MCF 10A (cell line): ENCODE measurements at places on chromosomes 7 and 10. TPM values are rescaled to one million over a fixed set of nuclear protein-coding genes. Genes with fewer than 3 reads are reported as not detected.

- DNase-seq: no peak
These were observed 300.5 kb upstream of the ZMIZ1 start for GRCh38 chr10:78768041-78768835.

DNA sequence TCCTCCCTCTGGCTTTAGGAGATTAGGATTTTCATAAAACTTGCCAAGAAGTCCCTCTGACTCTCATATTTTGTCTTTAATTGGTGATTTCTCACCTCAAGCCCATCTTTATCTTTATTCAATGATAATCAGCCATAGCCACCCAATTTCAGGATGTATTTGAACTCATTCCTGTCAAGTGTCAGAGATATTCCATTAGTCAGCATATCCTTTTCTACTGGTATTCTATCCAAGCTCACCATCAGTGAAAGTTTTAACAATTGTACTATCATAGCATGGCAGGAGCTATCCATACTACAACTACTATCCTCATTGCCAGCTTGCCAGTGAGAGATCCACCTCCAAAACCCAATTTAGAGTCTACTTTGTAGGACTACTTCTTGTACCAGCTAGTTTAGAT lies 114.6 kb downstream of the GNAI1 start:
- DNase-seq: no peak

DNA sequence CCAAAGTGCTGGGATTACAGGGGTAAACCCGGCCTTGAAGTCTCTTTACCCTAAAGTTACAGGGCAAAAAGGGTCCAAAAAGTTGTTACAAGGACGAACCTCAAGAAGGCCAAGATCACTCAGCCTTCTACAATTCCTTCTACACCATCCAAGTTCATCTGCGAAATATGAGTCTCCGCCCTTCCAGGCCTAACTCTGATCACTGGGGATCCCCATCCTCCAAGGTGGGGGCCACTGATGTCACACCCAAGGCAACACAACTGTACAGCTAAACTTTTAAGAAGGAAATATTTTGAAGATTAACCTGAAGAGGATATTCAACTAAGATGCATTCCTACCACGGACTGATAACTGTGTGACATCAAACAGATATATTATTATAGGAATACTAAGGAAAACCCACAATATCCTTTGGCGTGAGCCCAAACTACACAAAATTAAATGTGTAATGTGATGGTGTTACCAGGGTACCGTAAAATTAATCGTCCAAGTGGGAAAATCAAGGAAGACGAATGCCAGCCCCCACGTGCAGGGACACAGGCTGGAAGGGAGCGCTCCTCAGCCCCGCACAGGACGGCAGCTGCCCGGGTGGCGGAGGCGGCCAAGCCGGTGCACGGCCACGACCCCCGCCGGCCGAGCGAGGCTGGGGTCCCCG lies 1.0 kb downstream of the PAXIP1 start:
- DNase-seq: peak; percentile 8

DNA sequence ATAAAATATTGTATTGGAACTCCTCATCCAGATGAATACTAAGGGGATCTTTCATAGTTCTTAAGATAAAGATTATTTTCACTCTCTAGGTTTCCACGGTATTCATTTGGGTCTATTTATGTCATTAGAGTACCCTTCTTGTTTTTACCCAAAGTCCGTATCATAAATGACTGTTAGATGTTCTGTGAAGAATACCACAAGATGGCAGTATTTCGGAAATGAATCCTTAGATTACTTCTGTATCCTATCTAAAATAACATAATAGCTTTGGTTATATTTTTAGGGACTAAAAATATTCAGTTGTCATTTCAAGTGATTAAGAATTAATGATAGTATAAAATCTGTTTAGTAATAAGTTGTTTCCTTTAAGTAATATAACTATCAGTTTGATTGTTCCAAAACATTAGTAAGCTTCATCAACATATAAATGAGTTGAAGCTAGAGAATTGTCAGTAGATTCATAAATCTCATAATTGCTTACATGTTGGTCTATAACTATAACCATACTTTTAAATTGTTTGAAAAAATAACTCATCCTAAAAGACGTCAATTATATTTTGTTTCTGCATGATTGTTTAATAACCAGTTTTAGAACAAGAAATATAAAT lies 337.5 kb upstream of the KCND2 start:
- DNase-seq: peak; percentile 46

DNA sequence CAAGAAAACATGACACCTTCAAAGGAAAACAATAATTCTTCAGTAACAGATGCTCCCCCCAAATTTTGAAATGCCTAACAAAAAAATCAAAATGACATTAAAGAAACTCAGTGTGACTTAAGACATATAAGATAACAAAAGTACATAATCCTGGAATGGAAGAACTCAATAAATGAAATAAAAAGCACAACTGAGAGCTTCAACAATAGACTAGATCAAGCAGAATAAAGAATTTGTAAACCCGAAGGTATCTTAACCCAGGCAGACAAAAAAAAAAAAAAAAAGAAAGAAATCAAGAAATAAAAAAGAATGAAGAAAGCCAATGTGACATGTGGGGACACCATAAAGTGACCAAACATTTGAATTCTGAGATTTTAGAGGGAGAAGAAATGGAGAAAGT lies 27.7 kb upstream of the LRRD1 start:
- no peak for DNase-seq

DNA sequence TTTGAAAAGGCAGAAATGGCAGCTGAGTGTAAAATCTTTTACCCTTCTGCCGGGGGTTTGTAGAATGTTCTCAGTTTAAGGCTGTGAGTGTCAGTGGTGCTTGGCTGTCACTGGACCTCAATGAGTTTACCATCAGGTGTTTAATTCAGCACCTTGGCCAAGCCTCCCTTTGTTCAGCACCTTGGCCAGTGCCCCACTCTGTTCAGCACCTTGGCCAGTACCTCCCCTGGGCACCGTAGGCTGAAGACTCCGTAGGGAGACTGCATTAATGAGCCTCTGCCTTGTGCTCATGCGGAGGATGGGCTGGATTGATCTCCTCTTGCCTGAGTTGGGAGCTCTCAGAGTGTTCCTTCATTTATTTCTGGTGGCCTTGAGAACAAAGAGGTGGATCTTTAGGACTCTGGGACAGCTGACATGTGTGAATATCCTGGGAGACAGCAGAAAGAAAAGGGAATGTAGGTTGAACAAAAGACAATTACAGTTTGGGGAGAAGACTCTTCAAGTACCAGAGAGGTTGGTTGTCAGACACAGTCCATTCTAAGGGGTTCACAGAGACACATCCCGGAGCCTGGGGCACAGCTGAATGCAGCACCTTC lies 1.6 kb downstream of the FAM24A start:
- DNase-seq: peak; percentile 70

GRCh38 chr7:88477976-88478375 lies 171.3 kb upstream of the STEAP4 start:
- no peak for DNase-seq

GRCh38 chr7:116153050-116153449 lies 57.3 kb upstream of the TES start:
- DNase-seq: no peak

- peak; percentile 65 for DNase-seq
These were observed 35.7 kb downstream of the P4HA1 start for GRCh38 chr10:73060738-73061635.

DNA sequence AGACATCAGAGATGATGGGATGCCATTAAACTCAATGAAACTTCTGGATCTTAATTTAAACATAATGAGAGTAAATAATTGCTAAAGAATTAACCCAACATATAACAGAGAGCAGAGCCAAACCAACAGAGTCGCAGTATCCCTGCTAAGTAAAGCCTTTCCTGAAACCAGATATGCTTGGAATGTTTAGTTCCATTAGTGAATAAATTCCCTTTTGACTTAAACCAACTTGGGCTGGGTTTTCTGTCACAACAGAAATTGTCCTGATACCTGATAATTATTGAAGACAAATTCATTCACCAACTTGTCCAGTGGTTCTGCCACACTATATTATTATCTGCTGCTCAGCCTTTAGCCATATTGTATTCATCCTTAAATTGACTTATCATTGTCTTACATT lies 286.7 kb downstream of the FZD1 start:
- no peak for DNase-seq

GRCh38 chr10:13271552-13272163 lies 28.2 kb downstream of the PHYH start:
- DNase-seq: peak; percentile 39

DNA sequence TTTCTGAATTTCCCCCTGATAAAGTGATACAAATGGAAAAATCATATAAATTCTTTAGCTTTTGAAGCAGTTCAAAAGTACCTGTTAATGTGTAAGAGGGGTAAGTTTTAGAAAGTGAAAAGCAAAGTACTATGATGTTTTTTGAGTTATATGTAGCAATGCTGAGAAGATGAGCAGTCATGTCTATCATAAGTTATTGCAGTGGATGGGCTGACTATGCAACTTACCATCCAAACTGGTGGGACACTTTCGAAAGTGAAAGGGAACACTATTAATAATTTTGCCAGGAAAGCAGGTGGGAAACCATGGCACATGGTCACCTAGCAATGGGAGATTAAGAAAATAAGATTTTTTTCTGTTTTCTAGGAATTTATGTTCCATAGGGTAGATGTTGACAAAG lies 4.1 kb downstream of the MINPP1 start:
- DNase-seq: no peak

DNA sequence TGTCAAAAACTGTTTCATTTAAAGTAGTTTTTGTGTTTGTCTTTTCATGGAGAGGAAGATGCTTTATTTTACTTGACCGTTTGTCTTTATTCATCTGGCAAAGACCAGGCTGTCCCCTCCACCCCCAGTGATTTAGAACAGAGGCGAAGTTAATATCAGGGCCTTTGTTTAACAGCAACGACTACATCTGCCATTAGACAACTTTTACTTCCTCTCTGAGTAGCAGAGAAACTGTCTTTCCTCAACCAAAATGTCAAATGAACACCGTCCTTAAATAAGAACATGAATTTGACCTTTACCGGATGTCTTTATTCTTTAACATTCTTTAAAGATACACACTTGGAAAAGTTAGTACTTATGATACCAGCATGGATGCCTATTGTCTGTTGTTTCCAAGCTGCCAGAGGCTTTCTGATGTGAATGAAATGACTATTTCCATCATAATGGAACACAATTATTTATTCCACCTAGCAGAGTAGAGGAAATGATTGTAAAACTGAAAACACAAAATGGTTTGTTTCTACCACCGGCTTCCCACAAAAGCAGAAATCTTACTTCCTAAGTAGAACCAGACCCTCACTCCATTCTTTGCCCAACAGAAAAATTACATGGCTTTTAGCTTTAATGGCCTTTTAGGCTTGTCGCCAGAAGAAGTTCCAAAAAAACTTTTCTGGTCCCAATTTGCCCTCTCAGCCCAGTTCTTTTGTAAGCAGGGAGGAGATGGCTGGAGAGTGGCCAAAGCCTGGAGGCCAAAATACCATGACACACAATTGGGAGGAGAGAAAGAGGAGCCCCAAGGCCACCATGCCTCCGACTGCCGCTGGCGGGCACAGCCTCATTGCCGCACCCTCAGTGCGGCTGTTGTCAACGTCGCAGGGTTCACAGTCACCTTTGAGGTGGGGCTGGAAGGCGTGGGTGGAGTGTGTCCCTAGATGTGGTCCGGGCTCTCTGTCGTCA lies 168.5 kb downstream of the TEX36 start:
- peak; percentile 62 for DNase-seq

GRCh38 chr7:141359740-141360415 lies 191.3 kb upstream of the AGK start:
- no peak for DNase-seq

GRCh38 chr7:141362580-141363435 lies 188.4 kb upstream of the AGK start:
- DNase-seq: peak; percentile 81

- DNase-seq: no peak
These were observed 139.8 kb downstream of the GRID1 start for GRCh38 chr10:86226781-86227201.

- no peak for DNase-seq
These were observed 49.1 kb downstream of the SLC37A3 start for GRCh38 chr7:140349144-140349771.

DNA sequence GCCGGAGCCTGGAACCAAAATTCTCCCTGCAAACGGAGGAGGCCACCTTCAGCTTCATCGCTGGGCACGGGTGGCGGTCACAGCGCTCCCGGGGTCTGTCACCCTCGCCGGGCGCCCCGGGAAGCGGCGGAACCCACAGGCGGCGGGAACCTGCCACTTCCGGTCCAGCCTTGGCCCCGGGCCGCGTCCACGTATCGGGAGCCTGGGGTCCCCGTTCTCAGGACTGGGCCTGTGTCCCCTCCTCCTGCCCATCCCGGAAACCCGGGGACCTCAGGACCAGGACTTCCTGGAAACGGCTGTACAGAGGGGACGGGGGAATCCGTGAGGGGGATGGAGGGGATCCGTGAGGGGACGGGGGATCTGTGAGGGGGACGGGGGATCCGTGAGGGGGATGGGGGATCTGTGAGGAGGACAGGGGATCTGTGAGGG lies 25.4 kb downstream of the PDGFA start:
- DNase-seq: no peak

DNA sequence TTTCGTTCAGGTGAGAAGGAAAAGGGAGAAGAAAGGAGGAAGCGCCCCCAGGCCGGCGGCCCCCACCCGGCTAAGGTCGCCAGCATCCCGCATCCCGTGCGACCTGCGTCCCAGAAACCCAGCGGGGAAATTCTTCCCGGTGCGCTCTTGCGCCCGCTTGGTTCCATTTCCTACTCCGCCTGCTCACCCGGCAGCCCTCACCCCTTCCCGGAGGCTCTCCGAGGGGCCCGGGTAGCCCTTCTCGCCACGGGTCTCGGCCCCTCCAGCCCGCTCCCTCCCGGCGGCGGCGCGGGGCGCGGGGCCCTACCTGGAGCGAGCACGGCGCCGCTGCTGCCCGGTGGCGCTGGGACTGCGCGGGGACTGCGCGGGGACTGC lies at the start of gene PRKCQ:
TSS of gene PRKCQ (minus strand) at position 373 of the 375 bp plus-strand sequence. CDS start 65,141 bp downstream, outside the sequence.
- DNase-seq: peak; percentile 17

GRCh38 chr10:5965266-5965665 lies 12.1 kb downstream of the IL15RA start:
- no peak for DNase-seq

DNA sequence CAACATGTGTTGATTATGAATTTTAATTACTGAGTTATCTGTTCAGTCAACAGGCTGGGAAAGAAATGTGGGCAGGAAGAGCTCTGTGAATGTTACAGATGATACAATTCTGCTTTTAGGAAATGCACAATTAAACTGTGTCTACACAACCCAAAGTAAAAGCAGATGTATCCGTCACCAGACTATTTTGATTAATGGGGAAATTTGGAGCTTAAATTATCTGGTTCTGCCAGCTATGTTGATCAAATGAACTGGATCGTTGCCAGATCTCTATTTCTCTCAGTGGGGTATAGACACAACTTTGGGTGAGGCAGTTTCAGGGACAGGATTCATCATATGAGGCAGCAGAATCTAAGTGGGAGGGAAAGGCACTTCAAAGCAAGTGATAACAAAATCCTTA lies 136.5 kb downstream of the NEUROD6 start:
- DNase-seq: no peak

- no peak for DNase-seq
These were observed 12.4 kb downstream of the LRRC27 start for GRCh38 chr10:132344386-132344785.

Gene SLC16A9
- total RNA-seq: 0.54 and 0.84 TPM in 2 replicates

Gene ZPBP
- total RNA-seq: not detected in 2 replicates

Gene CDHR3
- total RNA-seq: 0.17 and 0.19 TPM in 2 replicates

Gene HYAL4
- total RNA-seq: not detected in 2 replicates

Gene MCM10
- 3.5 and 6.0 TPM in 2 replicates for total RNA-seq

Gene NPY
- not detected in 2 replicates for total RNA-seq

Gene JAZF1
- 14.2 and 16.9 TPM in 2 replicates for total RNA-seq

Gene EXOC4
- total RNA-seq: 105 and 127 TPM in 2 replicates

Gene CYP2C19
- total RNA-seq: not detected in 2 replicates

Gene GIMAP7
- not detected in 2 replicates for total RNA-seq
